ENCODE measurements at places on chromosomes 3 and 15. TPM values are rescaled to one million over a fixed set of nuclear protein-coding genes. Genes with fewer than 3 reads are reported as not detected.

Gene DLL4
- not detected for total RNA-seq

DNA sequence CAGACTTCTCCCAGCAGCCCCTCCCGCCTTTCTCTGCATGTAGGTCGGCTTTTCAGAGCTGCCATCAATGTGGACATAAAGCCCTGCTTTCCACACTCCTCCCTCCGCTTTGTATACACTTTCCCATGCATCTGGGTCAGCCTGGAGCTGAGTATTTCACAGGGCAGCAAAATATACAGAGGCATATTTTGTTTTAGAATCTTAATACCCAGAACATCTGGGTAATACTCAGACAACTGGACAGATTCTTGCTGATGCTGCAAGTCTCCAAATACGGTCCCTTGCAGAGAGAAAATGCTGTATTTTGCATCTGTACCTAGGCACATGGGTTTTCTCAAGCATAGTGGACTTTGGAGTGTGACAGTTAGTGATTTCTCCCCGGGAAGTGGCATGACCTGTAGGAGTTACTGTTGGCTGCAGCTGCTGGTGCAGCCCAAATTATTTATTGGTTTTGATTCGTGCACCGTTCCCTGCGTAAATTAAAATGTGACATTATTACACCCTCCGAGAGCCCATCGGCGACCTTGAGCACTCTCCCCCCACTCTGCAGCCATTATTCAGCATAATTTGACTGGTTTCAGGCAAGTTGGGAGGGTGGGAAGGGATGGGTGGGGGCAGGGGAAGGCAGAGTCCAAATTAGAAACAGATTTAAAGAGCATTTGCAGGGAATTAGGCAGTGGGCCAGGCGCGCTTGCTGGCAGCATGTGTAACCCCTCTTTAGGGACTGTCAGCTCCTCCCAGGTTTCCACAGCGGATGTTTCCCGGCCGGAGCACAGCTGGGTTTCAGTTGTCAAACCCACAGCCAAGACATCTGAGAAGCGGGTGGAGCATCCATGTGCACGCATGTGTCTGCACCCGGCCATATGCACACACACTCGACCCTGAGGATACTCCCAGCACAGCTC lies 100.8 kb downstream of the CPN2 start:
- H3K27me3 ChIP-seq, result peaks cover 4% of the 10 kb centered on the region
- DNase-seq, result no peak

- no peak overlapping the region for H3K4me3 ChIP-seq
- peaks cover 63% of the 10 kb centered on the region for H3K4me1 ChIP-seq
- no peaks in the 10 kb centered on the region for H3K27me3 ChIP-seq
These were observed 9.3 kb downstream of the ARIH2 start for GRCh38 chr3:48927928-48928327.

Gene PLA2G4E
- not detected for total RNA-seq

Gene TERC
- total RNA-seq, result 1.8 TPM

DNA sequence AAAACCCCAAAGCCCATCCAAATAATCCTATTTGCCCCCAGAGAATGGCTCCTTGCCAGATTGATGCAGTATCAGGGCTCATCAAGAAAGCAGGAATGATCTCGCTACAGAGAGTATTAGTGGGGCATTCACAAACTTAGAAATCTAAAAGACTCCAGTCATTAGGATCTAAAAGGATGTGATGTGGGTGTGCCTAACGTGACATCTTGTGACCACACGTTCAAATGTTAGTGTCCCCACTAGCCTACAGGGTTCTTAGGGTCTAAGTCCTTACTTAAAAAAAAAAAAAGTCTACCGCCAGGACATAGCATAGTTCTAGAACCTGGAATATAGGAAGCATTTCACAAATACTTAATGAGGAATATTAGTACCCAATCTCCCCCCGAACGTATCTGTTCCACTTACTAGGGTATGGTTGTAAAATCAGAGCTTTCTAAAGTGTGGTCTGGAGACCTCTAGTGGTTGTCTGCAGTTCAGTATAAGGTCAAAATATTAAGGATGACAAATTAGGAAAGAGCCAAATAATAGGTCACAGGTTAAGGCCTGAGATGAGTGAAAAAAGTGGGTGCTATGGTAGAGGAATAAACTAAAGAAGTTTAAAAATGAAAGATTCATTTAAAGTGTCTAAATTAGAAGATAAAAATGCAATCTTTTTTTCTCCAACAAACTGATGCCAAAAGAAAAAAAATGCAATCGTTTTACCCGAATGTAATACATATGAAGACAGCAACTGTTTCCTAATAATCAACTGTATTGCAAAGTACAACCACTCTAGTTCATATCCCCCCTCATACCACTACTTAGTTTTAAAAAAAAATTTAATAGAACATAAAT lies 4.2 kb upstream of the CHRM5 start:
- no peak overlapping the region for H3K27ac ChIP-seq

GRCh38 chr3:143295201-143296080 lies 175.9 kb downstream of the CHST2 start:
- DNase-seq, result no peak
- peak overlapping the region; percentile 5 for H3K27ac ChIP-seq
- peaks cover 33% of the 10 kb centered on the region for H3K4me1 ChIP-seq

- DNase-seq, result no peak
- H3K27ac ChIP-seq, result peak overlapping the region; percentile 83
- peaks cover 94% of the 10 kb centered on the region for H3K4me1 ChIP-seq
- peaks cover 80% of the 10 kb centered on the region for H3K36me3 ChIP-seq
- H3K27me3 ChIP-seq, result no peaks in the 10 kb centered on the region
These were observed 16.9 kb downstream of the TGFBR2 start for GRCh38 chr3:30623351-30623750.

DNA sequence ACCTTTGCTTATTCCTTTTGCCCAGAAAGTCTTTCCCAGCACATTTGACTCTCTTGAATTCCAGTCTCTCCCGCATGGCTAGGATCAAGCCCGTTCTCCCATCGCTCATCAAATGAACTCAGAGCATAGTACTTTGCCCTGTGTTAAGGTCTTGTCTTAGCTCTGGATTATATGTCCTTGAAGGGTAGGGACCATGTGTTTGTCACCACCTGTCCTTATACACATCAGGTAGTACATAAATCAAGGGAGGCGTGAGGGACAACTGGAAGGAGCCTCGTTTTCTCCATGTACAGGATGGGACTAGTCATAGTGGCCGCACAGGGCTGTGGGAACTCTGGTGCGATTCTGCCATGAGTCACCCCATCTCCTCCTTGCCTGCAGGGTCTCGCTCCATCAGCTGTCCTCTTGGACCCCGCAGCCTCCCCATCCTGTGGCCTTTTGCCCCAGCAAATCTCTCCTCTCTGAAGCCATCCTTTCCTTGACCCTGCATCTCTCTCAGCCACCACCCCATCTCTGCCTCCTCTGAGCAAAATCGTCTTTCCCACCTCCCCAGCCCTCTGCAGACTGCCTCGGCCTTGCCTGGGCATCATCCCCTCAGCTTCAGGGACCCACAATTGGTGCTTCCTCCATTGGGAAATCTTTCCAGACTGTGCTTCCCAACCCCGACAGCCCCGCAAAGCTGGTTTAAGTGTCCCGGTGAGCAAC lies 33.4 kb upstream of the RAB6B start:
- H3K4me1 ChIP-seq, result peaks cover 6% of the 10 kb centered on the region
- H3K36me3 ChIP-seq, result no peaks in the 10 kb centered on the region
- DNase-seq, result no peak
- H3K4me3 ChIP-seq, result no peak overlapping the region
- peaks cover 16% of the 10 kb centered on the region for H3K27me3 ChIP-seq

Gene ITIH4
- 28.6 TPM for total RNA-seq

DNA sequence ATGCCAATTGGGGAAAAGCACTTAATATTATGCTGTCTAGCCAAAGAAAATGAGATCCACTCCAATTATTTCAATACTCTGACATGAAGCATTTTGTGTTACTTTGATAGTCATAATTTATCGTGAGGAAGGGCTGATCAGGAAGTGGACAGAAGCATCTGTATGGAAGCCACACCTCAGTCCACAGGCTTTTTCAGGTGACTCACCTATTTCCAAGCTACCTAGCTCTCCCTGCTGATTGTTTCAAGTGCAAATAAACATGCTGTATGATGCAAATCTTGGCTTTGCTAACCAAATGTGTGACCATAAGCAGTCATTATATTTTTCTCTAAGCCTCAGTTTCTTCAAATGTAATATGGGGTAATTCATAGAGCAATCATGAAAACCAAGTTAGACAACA lies 30.8 kb upstream of the CPB1 start:
- H3K4me3 ChIP-seq, result no peak overlapping the region
- no peaks in the 10 kb centered on the region for H3K27me3 ChIP-seq
- H3K36me3 ChIP-seq, result no peaks in the 10 kb centered on the region

GRCh38 chr3:137771401-137772213 lies 7.5 kb downstream of the SOX14 start:
- H3K4me1 ChIP-seq, result peaks cover 8% of the 10 kb centered on the region
- peak overlapping the region; percentile 25 for H3K27ac ChIP-seq
- H3K4me3 ChIP-seq, result no peak overlapping the region
- H3K36me3 ChIP-seq, result peaks cover 7% of the 10 kb centered on the region
- no peak for DNase-seq

DNA sequence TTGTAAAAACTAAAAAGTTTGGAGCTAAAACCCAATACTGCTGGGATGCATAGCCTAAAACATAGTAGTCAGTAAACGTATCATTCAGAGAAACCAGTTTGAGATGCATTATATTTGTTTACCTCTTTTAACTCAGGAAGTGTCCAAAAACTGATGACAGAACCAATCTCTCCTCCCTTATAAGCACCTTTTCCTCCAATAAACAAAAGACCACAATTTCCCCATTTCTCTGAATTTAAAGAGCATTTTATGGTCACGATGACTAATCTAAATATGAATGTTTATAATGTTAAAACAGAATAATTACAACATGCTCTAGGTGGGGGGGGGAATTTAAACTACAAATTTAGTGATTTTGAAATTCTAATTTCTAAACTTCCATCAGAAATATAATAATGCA lies 58.5 kb downstream of the CEP63 start:
- peaks cover 29% of the 10 kb centered on the region for H3K36me3 ChIP-seq
- peaks cover 16% of the 10 kb centered on the region for H3K4me1 ChIP-seq
- DNase-seq, result no peak
- H3K27ac ChIP-seq, result no peak overlapping the region
- no peak overlapping the region for H3K4me3 ChIP-seq

Gene NR2E3
- not detected for total RNA-seq

Gene CEMIP
- total RNA-seq, result not detected

Gene C3orf85
- total RNA-seq, result not detected

Gene STRIT1
- total RNA-seq, result not detected

Gene GOLGA8G
- not detected for total RNA-seq

Gene C3orf49
- total RNA-seq, result not detected

- no peak overlapping the region for H3K27ac ChIP-seq
- H3K36me3 ChIP-seq, result no peaks in the 10 kb centered on the region
- H3K27me3 ChIP-seq, result peaks cover 23% of the 10 kb centered on the region
- no peak for DNase-seq
- no peak overlapping the region for H3K4me3 ChIP-seq
These were observed 129.1 kb upstream of the UMPS start for GRCh38 chr3:124601190-124601589.

- H3K4me1 ChIP-seq, result no peaks in the 10 kb centered on the region
- H3K27ac ChIP-seq, result no peak overlapping the region
- H3K4me3 ChIP-seq, result no peak overlapping the region
- peaks cover 13% of the 10 kb centered on the region for H3K27me3 ChIP-seq
These were observed 33.7 kb downstream of the SLC2A2 start for GRCh38 chr3:170992854-170993253.

Gene CFAP100
- total RNA-seq, result not detected

- peaks cover 3% of the 10 kb centered on the region for H3K27me3 ChIP-seq
- DNase-seq, result no peak
- H3K4me3 ChIP-seq, result no peak overlapping the region
These were observed 102.5 kb downstream of the RPLP1 start for GRCh38 chr15:69555080-69555479.

- H3K4me3 ChIP-seq, result no peak overlapping the region
- H3K27me3 ChIP-seq, result peaks cover 4% of the 10 kb centered on the region
- no peaks in the 10 kb centered on the region for H3K36me3 ChIP-seq
These were observed 232.8 kb downstream of the CPNE4 start for GRCh38 chr3:131802029-131802428.

GRCh38 chr3:44420676-44421075 lies 56.8 kb downstream of the ZNF445 start:
- no peak for DNase-seq
- no peaks in the 10 kb centered on the region for H3K36me3 ChIP-seq
- no peaks in the 10 kb centered on the region for H3K27me3 ChIP-seq
- no peaks in the 10 kb centered on the region for H3K4me1 ChIP-seq
- no peak overlapping the region for H3K4me3 ChIP-seq

DNA sequence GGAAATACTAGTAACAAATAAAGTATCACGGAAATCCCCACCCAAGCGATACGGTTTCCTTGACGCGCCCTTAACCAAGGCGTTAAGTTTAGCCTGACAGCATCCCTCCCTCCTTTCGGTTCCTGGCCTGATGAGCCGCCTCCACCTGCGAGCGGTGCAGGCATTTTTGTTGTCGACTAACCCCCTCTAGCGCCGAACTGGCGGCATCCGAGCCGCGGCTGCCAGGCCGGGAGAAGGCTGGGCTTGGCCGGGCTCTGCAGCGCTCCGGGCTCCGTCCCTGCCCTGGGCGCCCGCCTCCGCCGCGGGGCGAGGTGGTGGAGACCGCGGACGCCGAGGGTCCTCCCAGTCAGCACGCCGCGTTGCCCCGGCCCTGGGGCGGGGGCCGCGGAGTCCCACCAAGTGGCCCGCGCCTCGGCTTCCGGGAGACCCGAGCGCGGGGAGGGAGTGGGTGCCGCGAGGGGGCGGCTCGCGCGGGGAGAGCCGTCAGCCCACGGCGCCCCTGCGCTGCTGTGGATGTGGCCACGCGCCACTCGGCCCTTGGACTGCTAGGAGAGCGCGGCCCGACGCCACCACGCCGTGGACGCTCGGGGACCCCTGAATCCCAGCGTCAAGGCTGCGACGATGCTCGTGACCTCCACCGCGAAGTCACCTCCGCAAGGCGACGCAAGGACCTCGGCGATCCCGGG lies 1.1 kb upstream of the EPHA6 start:
- H3K36me3 ChIP-seq, result no peaks in the 10 kb centered on the region
- no peak overlapping the region for H3K27ac ChIP-seq
- peak overlapping the region; percentile 38 for H3K4me3 ChIP-seq
- peaks cover 37% of the 10 kb centered on the region for H3K27me3 ChIP-seq
- peaks cover 12% of the 10 kb centered on the region for H3K4me1 ChIP-seq

Gene FSIP1
- 0.30 TPM for total RNA-seq

- DNase-seq, result no peak
- peaks cover 31% of the 10 kb centered on the region for H3K4me1 ChIP-seq
- H3K36me3 ChIP-seq, result peaks cover 8% of the 10 kb centered on the region
- H3K27me3 ChIP-seq, result no peaks in the 10 kb centered on the region
- no peak overlapping the region for H3K4me3 ChIP-seq
These were observed 3.5 kb upstream of the ACAP2 start for GRCh38 chr3:195446359-195446758.

Gene GOLGA6B
- not detected for total RNA-seq

All from activated CD4-positive, alpha-beta T cell treated with anti-CD3 and anti-CD28 coated beads, Interleukin-2, amount 10 ng/mL, durations not matched to agents 7 days and 5 days (primary cell).